ENCODE measurements at places on chromosomes 1 and 21.

DNA sequence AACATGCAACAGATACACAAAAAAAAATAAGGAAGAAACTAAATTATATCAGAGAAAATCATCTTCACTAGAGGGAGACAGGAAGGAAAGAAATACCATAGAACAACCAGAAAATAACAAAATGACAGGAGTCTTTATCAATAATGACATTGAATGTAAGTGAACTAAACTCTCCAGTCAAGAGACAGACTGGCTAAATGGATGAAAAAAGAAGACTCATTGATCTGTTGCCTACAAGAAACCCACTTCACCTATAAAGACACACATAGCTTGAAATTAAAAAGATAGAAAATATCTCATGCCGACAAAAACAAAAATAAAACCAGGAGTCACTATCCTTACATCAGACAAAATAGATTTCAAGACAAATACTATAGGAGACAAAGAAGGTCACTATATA, 593.1 kb upstream of the USP24 start:
- no peak for DNase-seq

DNA sequence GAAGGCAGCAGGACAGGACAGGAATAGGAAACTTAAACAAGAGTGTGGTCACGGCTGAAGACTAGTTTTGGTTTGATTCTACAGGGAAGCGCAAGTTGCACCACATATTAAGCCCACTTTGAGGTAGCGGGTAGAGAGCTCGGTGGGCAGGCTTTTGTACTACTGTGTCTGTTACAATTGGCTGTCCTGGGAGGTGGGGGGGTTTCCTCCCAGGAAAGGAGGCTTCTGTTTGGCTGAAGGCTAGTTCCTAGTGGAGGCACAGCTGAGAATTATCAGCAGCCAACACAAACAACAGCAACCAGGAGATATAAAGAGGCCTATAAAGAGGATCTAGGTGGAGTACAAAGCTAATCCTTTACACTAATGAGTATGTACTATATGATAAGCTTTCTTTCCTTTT, 62.7 kb downstream of the ZNF648 start:
- DNase-seq: no peak

- no peak for DNase-seq
Observed at GRCh38 chr1:204711947-204712701, 26.6 kb upstream of the LRRN2 start.

DNA sequence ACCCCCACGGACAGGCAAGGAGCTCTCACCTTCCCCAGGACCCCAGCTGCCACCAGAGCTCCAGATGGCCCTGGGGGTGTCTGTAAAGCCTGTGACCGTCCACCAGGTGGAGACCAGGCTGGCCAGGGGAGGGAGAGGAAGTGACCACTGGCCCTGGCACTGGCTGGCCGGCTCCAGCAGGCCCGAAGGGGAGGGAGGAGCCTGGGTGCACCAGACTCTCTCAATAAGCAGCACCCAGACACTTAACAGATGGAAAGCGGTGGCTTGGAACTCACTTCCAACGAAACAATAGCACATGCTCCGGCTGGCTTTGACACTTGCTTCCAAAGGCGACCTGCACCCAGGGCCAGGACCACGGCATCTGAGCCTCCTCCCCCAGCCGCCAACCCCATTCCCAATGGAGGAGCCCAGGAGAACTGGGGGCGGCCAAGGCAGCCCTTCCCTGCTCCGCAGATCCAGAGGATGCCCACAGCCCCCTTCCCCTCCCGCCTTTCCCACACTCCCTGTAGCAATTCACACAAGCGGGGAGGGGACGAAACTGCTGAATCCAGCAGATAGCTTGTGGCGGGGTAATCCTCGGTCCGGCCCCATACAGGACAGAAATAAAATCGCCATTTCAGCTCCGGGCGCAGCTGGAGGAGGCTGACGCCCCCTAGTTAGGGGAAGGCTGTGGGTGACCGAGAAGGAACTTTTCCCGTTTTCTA, 742 bp upstream of the PDE9A start:
- no peak for DNase-seq

GRCh38 chr1:24348196-24348595, 29.0 kb downstream of the GRHL3 start:
- no peak for DNase-seq

- DNase-seq: no peak
Observed at GRCh38 chr1:223836586-223836985, 9.2 kb downstream of the TP53BP2 start.

DNA sequence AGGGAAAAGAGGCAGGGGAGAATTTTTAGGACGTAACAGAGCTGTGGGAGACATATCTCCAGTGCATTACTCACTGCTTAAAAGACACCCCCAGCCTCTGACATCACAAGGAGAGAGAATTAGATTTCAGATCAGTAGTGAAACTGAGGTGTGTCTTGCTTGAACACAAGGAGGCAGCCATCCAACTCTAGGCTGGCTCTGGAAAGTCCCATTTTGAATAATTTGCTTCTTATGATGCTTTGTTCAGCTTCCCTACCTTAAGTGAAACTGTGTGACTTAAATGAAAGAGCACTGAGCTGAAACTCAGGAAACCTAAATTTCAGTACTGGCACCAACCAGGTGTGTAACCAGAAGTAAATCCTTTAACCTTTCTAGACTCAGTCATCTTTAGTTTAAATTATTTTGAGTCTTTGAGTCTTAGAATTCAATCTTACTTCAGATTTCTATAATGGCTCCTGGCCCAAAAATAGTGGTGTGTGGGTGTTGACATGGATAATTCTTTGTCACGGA, 251.6 kb upstream of the SGIP1 start:
- DNase-seq: peak; percentile 65

Data from GM10248 (cell line).